ENCODE measurements at places on chromosomes 1 and 21.
A peak's percentile ranks its signal among the peaks of the same experiment; 100 is the strongest.

DNA sequence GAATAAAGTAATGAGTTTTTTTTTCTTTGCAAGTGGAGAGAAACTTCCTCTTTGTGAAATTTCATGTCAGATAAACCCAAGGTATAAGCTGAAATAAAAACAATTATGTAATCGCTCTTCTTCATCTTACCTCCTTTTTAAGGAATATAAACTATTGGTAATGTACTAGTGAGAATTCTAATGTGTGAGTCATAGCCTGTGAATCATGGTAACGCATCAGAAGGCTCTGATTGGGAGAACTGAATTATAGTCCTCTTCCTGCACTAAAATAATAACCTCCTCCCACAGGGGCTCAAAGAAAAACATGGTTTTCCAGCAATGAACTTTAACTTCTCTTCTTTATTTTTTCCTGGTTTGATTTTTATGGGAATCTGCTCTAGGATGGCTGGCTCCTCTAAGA lies 57.1 kb upstream of the COX20 start:
- no peak for DNase-seq

- no peak for DNase-seq
Observed at GRCh38 chr1:94973309-94973922, 46.5 kb upstream of the CNN3 start.

DNA sequence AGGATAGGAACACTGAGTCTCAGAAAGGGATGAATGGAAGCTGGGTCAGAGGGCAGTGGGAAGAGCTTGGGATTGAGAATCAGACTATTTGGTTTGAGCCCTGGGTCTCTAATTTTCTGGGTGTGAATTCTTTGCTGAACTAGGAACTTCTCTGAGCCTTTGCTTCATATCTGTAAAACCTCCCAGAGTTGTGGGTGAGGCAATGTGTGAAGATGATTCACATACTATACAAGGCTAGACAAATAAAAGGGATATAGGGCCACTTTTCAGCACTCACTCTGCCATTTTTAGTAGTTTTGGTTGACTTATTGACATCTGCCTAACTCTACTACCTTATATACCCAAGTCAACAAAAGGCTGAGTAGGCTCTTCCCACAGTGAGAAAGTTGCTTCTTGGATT lies 77.7 kb upstream of the JUN start:
- no peak for DNase-seq

DNA sequence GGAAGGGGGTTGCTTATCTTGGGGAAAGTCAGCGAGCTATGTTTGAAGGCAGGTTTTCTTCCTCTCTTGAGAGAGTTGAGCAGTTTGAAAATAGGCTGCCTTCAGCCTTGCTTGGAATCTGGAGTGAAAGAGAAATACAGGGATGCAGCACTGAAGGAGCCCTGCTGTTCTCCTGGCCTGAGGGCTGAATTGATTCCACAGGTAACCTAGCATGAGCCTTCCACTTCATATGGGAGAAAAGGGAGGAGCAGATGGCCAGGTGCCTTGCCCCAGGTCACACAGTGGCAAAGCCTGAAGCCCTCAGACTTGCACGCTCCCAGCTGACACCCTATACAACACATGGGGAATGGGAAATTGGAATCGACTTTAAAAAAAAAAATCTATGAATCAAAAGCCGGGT lies 88.0 kb upstream of the WLS start:
- DNase-seq, result no peak

DNA sequence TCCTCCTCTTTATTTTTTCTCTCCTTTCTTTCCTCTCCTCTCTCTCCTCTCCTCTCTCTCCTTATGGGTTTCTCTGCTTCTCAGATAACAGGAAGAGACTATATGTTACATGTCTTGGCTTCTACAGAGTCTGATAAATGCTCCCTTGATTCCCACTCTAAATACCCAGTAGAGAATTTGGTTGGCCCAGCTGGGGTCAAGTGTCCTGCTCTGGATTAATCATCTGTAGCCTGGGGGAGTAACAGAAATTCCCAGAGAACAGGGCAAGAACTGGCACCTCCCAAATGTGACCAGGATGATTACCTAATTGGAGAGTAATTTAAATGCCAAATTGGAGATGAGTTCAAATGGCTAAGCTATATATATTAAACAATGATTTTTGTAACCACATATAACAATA lies 146.1 kb upstream of the LMO4 start:
- DNase-seq, result no peak

DNA sequence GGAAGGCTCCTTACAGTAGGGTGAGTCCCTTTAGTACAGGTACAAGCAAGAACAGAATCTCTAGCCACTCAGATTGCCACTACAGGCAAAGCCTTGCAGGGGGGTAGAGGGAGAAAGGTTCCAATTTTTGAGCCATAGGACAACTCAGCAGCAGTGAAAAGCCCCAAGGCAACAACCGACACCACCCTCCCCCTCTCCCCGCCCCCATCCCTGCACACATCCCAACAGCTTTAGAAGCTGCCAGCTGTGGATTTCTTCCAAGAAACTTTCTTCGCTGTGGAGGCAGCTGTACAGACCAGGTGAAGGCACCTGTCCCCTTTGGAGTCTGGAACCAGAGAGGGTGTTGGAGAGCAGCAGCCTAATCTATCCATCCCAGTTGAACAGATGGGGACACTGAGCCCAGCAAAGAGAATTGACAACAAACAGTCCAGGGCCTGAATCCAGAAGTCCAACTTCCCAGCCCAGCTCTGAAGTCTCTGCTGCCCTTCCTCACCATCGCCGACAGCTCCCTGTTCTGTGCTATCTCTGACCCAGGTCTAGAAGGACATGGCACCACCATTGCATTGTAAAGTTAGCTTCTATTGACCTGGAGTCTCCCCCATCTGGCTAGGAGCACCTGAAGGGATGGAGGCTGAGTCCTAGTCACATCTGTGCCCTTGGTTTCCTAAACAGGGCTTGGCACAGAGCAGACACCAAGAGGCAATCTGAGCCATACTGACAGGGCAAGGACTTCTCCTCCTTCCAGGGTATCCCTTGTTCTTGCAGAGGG lies 2.2 kb downstream of the TENT5B start:
- DNase-seq, result no peak

- DNase-seq, result no peak
Observed at GRCh38 chr1:154857441-154858215, 12.5 kb downstream of the KCNN3 start.

GRCh38 chr1:171530676-171531075 lies 45.3 kb downstream of the PRRC2C start:
- no peak for DNase-seq

DNA sequence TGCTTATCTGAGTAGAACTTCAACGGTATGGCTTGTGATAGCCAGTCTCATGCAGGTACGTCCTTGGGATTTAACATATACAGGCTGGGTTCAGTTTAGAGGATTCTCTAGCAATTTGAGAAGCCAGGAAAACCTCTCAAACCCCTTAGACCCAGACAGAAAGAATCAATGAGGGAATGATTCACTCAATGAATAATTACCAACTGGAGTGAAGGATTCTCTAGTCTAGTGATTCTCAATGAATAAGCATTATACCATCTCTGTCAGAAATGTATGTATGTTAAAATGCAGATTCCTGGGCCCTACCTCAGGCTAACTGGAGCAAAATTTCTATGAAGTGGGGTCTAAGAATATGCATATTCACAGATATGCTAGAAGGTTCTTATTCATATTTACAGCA lies 54.5 kb upstream of the APP start:
- DNase-seq, result no peak

DNA sequence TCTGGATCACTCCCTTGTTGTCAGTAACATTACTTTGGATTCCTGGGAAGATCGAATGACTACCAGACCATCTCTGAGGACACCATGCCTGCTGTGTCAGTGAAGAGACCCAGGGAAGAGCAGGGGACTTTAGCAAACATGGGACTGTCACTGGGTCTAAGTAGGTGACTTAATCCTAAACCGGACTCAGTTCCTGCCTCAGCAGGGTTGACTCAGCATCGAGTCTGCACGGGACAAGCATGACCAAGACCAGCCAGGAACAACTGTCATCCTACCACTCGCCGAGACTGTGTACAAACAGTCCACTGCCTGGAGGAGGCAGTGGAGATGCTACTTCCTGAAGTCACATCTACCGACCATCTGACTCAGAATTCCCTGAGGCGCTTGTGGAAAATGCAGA lies 53.2 kb upstream of the RAB4A start:
- no peak for DNase-seq

GRCh38 chr21:36015045-36015444 lies 45.3 kb downstream of the SETD4 start:
- no peak for DNase-seq

- no peak for DNase-seq
Observed at GRCh38 chr1:161258439-161259344, at the start of gene PCP4L1. TSS of gene PCP4L1 (plus strand) at chr1:161258745. CDS start at chr1:161258975, 230 bp downstream.

GRCh38 chr1:14508613-14509012 lies 89.9 kb upstream of the KAZN start:
- no peak for DNase-seq

- DNase-seq, result no peak
Observed at GRCh38 chr1:156913809-156914387, 6.5 kb upstream of the LRRC71 start.

- no peak for DNase-seq
Observed at GRCh38 chr1:56289260-56289659, 290.1 kb downstream of the PLPP3 start.

DNA sequence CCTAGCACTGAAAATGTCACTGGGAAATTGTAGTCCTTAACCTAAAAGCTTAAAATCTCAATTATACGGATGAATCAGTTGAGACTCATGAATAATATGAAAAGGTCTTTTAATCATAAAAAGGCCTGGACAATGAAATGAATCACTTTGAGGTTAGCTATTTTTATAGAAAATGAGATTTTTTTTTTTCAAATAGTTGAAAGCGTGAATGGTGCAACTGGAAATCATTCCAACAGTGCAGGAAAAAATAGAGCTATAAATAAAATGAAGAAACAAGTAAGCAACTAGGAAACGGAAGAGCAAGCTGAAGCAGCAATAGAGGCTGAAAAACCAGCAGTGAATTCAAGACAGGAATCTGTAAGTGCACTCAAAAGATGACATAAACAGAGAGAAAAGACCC lies 142.9 kb downstream of the BACH1 start:
- no peak for DNase-seq

DNA sequence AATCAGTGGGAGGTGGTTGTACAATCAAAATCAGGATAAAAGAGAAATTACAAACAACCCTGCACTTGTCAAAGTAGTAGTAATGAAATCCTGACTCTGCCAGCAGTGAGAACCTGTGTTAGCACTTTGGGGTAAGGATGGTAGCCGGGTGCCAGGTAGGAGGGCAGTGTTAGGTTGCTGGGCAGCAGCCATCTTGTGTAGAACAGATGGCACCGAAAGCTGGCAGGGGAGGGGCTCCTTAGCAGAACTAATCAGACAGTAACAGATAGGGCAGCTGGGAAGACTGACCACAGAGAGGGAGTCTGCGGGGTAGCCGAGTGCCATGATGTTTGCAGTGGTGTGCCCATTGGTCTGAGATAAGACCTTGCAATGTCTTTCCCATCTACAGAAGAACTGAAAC lies 137.3 kb downstream of the SDCCAG8 start:
- DNase-seq, result peak; percentile 93

- DNase-seq, result no peak
Observed at GRCh38 chr1:87058343-87058649, 143.9 kb downstream of the HS2ST1 start.

DNA sequence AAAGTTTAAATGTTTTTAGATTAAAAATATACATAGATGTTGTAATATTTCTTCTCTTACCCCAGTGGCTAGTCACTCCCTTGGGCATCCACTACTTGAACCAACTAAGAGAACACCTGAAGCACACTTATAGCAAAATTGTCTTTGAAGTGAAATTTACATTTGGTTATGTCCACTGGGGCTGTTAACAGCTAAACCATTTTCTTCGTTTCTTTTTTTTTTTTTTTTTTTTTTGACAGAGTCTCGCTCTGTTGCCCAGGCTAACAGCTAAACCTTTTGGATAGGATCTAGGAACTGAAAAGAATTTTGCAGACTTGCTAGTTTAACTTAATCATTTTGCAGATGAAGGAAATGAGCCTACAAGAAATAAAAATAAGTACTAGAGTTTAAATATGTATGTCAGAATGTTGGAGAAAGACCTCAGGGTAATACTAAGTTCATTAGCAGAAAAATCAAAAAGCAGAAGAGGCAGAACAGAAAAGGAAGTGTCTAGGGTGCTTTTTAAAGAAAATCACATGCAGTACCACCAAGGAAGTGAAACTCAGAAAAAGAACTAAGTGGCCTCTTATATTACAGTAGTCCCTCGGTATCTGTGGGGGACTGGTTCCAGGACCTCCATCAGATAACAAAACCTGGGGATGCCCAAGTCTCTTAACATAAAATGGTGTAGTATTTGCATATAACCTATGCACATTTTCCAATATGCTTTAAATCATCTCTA lies 11.8 kb downstream of the DRAM2 start:
- DNase-seq, result no peak

GRCh38 chr1:208974717-208975116 lies 608.8 kb upstream of the CAMK1G start:
- DNase-seq, result no peak

- no peak for DNase-seq
Observed at GRCh38 chr1:27886744-27887143, 14.4 kb downstream of the THEMIS2 start.

- no peak for DNase-seq
Observed at GRCh38 chr1:37476087-37476452, 1.7 kb downstream of the ZC3H12A start.

DNA sequence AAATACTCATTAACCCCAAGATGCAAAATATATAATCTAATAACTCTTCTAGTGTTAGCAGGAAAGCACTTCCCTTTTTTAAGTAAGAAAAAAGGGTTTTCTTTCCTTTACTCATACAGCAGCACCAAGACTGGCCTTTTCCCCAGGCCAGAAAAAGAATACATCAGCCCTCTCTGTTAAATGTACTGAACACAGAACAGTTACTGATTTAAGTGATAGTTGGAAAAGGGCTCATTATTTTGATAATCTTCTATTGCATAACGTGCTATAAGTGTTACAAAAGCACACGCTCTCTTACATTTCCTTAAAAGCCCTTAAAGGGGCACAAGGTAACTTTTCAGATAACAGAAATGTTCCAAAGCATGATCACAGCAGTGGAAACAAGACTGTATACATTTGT lies 142.9 kb downstream of the TIAM1 start:
- no peak for DNase-seq

DNA sequence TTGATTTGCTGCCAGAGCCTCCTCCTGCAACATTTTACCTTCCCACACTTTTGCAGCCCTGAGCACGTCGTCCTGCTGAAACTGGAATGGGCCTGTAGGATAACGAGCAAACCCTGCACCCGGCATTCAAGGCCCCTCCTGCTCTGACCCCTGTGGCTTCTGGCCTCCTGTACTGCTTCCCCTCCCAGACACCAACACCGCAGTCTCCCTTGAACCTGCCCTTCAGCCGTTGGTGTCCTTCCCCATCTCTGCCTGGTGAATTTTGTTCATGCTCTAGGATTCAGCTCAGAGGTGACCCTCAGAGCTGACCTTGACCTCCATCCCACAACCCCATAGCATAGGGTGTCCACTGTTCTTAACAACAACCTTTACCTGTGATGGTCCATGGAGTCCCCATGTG lies 535.1 kb downstream of the MATN1 start:
- no peak for DNase-seq

All from DMS 273 treated with DMSO at 0.1 percent for 48 hours (cell line).